NCI-H1048 (cell line): ENCODE measurements at places on chromosomes 16 and 17.

DNA sequence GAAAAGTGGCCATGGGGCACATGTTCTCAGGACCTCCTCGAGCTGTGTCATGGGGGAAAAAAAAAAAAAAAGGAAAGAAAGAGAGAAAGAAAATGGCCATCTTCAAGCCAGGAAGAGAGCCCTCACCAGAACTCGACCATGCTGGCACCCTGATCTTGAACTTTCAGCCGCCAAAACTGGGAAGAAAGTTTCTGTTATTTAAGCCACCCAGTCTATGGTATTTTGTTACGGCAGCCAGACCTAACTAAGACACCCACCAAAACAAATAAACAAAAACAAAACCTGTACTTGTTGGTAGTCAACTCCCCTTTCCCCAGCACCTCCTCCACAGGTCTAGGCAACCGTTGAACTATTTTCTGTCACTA is 26.1 kb upstream of the SLC13A2 start:
- no peak for DNase-seq

GRCh38 chr16:70662991-70663523 is 16.7 kb downstream of the IL34 start:
- DNase-seq, result no peak

DNA sequence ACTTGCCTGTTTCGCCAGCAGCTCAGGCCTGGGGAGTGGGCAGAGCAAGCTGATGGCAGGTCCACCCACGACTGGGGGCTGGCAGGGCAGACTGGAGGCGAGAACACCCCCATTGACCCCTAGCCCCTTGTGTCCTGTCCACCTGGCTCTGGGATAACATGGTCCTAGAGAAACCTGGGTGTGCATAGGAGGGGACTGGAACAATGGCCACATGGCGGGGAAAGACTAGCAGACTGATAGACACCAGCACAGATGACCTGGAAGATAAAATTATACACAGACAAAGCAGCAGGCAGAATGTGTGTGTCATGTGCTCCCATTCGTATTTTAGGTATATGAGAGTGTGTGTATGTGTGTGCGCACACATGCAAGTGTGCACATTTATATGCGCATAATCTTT is 23.5 kb downstream of the NUBP1 start:
- no peak for DNase-seq

- DNase-seq, result no peak
These were observed 378.8 kb upstream of the TNRC6C start for GRCh38 chr17:77579682-77580081.

DNA sequence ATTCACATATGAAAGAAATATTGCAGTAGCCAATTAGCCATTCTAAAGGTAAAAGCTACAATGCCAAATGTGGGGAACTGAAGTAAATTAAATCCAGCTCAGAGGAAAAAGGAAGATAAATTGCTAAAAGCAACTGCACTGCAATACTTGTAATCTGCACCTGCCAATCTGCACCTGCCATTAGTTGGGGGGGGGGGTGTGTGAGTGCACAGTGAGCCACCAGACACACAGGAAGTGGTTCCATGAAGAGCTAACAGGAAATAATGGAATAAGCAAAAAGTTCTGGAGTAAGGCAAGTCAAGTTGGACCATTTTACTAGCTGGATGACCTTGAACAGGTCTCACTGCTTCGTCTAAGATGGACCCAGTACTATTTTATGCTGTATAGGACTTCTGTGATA is 191.8 kb downstream of the PARN start:
- DNase-seq, result no peak

DNA sequence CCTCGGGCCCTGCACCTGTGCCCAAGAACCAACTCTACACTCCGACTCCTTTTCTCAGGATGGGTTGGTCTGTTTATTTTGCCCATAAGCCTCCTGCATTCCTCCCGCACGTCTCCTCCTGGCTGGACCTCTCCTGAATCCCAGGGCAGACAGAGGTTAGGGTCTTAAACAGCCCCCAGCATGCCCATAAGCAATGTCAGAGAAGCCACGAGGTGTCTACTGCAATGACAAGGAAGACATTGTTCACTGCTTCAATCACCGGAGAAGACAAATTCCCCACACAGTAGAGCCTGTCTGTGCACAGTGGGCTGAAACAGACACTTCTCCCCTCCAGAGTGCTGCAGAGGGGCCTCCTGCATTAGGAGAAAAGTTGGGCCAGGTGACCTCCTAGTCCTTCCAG is 230.6 kb upstream of the RPL38 start:
- DNase-seq, result no peak
